GM12865 (cell line): ENCODE measurements at places on chromosomes 7 and 10.

- DNase-seq = no peak
These were observed 114.5 kb upstream of the LYZL1 start for GRCh38 chr10:29174389-29174788.

- DNase-seq = peak; percentile 23
These were observed 143.4 kb downstream of the TCF7L2 start for GRCh38 chr10:113093188-113094113.

DNA sequence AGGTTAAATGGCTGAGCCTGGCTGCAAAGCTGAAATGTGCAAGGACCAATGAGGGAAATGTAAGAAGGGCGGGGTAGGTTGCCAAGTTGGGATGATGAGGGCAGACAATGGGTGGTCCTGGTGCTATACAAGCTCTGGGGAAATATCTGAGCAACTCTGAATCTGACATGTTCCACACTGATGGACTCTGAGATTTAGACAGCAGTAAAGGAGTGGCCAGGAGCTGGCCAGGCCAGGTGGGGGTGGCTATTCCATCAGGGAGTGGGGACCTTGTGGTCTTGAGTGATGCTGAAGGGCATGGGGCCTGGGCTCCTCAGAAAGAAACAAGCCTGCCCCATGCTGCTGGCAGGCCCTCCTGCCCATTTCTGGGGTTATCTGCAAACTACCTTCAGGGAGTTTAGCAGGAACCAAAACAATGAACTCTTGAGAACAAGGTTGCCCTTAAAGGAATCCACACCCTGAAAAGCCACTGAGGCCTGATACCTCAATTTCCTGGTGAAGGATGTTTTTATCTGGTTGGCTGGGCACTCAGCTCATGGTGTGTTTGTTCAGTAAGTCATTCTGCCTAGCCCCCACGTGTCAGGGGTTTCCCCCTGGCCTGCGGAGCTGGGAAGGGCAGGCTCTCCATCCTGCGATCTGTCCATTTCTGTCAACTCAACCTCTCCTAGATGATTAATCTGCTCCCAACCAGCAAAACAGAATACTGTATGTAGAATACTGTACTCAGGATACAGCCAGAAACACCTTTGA lies 143.3 kb upstream of the TNS3 start:
- DNase-seq = no peak

DNA sequence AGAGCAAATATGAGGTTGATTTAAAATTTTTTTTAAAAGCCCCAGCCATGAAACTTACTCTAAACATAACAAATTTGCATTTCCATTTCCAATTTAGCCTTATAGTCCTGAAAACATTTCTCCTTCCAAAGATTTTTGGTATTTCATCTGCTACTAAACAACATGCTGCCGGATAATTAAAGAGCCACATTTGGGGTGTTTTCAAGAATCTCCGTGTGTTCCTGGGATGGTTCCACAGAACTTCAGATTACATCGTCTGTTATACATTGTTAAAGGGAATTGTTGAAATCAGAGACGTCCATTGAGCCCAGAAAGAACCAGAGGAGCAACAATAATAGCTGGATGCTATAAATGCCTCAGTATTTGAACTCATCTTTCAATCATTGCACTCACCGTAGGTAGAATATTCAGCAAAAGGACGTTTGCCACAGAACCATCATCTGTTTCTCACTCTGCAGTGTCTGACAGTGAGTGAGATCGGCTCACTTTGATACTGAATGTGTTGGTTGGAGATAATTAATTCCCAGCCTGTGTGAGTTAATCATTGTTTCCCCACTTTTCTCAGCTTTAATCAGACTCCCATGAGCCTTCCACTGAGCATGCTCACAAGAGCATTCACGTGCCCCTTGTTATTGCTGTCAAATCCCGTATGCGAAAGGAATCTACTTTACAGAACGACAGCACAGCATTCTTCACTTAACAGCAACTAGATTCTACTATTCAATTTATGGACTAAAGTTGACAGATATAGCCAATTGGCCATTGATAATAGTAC lies 128.4 kb upstream of the PALS2 start:
- no peak for DNase-seq

- DNase-seq = no peak
These were observed 158.0 kb downstream of the VTI1A start for GRCh38 chr10:112605063-112605462.

DNA sequence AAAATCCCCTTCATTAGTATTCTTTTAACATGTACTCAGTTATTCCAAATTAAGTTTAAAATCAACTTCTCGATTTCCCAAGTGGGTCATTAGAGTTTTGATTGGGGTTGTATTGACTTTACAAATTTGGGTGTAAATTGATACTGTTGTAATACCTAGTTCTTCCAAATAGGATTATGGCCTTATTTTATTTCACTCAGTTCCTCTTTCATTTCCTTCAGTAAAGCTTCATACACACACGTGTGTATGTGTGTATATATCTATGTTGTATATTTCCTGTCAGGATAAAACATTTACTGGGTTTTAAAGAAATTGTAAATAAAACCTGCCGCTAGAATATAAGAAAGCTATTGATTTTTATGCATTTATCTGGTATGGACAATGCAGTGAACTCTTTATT lies 15.9 kb downstream of the YME1L1 start:
- DNase-seq = no peak

DNA sequence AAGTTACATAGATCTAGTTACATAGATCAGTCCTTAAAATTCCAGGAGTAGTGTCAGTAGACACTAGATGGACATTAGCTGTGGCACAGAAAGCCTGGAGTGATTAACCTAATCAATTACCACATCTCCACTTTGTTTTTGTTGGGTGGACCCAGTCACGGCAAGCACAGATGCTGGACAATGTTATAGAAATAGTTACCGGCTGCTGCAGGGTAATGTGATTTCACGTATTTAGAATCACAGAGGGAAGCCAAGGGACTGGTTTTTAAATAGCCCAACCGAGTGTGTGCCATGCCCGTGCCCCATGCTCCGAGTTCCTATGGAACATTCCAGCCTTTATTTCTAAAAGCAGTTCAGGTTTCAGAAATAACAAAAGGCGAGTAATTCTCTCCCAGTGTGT lies 2.8 kb downstream of the LGI1 start:
- no peak for DNase-seq

- DNase-seq = no peak
These were observed 232.3 kb upstream of the KLF6 start for GRCh38 chr10:4017336-4017735.

- DNase-seq = peak; percentile 53
These were observed 47.4 kb upstream of the PRKAR1B start for GRCh38 chr7:774161-775109.

GRCh38 chr7:116524609-116525297 lies at the start of gene CAV1:
TSS of gene CAV1 (plus strand) at chr7:116525036. CDS start at chr7:116525063, 27 bp downstream.
- DNase-seq = peak; percentile 53

DNA sequence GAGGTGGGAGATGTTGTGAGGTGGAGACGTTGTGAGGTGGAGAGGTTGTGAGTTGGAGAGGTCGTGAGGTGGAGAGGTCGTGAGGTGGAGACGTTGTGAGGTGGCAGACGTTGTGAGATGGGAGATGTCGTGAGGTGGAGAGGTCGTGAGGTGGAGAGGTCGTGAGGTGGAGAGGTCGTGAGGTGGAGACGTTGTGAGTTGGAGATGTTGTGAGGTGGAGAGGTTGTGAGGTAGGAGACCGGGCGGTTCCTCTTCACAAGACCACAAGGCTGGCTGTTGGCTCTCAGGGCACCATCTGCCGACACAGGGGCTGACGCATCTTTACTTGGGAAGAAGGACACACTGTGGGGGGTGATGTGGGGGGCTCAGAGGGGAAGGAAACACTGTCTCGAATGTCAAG lies 34.7 kb upstream of the SHH start:
- no peak for DNase-seq

DNA sequence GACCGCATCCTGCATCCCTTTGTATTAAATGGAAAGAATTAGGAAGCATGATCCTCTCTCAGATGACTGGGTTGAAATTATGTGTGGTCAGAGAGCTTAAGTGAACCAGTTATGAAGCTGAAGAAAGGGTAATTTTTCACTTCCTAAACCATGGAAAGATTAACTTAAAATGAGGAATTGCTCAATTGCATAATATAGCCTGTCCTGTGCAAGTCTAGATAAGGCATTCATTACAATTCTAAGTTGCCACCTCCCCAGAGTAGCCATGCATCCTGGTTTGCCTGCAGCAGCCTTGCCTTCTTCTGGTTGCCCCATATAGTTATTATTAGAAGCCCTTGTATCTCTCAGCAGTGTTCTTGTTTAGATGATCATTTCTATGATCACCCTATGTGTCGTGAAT lies 45.3 kb downstream of the STARD3NL start:
- DNase-seq = no peak

DNA sequence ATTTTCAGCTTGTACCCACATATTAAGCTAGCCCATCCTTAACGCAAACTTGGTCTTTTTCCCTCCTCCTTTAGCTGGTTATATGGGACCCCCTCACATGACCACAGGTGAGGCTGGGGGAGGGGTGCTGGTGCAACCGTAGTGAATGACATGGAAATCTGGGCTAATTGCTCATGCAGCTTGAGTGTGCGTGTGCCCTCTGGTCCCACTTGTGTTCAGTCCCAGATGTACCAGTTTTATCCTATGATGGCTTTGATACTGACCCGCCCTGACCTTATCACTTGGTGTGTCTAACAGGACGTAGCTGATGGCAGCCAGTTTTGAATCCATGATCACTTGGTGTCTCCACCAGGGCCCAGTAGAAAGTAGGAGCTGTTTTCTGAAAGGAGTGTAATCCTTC lies 5.1 kb upstream of the ZC3HAV1 start:
- DNase-seq = no peak

GRCh38 chr7:80060218-80060806 lies 74.3 kb upstream of the GNAI1 start:
- DNase-seq = peak; percentile 38

DNA sequence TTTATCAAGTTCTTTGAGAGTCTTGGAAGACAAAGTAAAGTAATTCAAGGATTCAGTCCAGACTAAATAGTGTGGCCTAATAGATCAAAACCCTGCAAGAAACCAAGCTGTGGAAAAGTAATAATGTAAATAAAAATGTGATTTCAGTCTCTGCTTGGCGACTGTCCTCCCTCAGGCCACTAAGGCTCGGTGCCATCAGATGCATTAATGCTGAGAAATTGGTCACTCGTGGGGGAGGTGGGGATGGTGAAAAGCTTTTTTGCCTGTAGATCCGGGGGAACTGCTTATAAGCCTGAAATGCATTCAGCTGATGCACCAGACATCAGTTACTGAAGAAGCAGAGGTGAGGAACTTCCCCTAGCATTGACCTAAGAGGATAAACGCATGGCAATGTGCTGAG lies 182.6 kb upstream of the TBX20 start:
- DNase-seq = no peak

DNA sequence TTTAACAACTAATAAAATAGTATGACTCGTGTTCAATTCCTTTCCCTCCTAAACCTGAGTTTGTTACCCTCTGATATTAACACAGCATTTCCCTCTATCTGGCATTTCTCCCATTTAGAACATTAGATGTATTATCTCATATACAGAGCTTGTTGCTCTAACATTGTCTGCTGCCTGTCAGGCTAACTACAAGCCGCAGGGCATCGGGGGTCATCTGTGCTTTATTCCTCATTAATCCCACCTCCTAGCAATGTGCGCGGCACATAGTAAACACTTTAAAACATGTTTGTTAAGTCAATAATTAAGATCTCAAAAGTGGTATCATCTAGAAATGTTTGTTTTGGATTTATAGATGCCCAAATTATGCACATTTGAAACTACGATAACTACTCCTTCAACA lies 52.9 kb upstream of the NEBL start:
- no peak for DNase-seq

DNA sequence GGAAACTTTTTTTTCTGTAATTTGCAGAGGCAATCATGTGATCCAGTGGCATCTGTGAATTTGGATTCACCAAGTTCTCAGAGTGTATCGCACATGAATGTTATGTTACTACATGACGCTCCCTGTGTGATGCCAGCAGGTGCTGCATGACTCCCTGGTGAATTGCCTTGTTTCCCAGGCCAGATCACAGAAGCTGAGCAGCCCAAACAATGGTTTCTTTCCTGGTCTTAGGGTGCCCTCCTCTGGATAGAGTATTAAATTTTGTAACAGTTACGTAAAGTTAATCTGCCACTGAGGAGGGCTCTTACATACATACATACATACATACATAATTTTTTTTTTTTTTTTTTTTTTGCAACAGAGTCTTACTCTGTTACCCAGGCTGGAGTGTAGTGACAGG lies 3.6 kb downstream of the ZSCAN21 start:
- peak; percentile 55 for DNase-seq

DNA sequence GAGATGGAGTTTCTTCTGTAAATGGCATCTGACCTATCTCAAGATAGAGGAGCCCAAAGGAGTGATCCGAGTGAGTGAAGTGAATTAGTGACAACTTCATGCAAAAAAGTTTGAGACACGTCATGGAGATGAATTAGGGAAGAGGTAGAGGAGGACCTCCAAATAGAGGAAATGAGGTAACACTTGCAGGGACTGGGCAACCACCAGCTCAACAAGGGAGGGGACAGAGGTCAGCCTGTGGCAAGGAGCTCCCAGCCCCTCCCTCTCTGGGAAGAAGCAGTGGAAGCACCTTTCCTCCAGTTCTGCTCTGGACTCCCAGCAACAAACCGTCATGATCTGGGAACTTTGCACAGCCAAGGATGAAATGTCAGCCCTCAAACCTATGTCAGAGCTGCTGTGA lies 83.5 kb upstream of the IKZF1 start:
- no peak for DNase-seq

GRCh38 chr7:4003503-4003902 lies 678.6 kb upstream of the FOXK1 start:
- no peak for DNase-seq

DNA sequence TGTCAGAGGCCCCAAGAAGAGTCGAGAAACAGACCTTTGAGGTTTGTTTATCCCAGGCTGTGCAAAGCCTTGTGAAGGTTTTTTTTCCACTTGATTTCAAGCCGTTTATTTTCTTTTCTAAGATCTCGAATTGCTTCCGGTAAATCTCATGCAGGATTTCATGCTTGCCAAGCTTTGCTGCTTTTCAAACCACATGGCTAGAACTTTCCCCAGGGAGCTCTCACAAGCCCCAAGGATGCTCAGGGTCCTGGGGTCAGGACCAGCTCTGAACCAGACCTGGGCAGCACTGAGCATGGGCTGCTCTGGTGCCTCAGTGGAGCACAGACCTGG lies 48.0 kb upstream of the AQP1 start:
- DNase-seq = no peak

DNA sequence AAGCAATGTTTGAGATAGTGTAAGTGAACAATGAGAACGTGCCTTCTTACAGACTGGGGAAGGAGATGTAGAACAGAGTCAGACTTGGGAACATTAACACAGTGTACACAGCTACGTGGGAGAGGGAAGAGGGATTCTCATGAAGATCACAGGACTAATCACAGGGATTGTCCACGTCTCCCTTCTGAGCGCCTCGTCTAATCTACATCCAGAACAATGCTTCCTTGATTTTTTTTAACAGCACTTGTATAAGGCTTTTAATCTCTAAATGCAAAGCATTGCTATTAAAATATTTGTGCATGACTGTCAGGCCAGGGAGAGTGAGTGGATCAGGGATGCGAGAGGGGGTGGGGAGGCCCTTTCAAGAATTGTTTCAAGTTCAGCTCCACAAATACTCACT lies 62.7 kb downstream of the MET start:
- DNase-seq = no peak

GRCh38 chr10:98399784-98400183 lies 15.2 kb downstream of the PYROXD2 start:
- no peak for DNase-seq
